ENCODE measurements at places on chromosomes 4 and X.

DNA sequence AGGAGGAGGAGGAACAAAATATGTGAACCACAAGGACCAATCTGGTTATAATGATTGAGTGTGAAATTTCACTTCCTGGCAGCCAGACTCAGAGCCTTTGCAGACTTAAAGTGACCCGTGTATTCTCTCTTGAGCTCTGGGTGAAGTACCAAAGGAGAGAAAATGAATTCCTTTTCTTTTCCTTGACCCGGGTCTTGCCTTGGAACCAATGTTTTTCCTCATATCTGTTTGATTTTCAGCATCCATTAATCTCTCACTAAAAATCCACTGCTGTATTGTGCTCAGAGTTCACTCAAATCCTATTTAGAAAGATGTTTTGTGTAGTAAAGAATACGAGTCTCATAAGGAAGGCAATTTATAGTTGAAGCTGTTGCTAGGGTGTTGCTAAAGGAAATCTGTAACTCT is 78.3 kb upstream of the C1QTNF7 start:
- DNase-seq: no peak

DNA sequence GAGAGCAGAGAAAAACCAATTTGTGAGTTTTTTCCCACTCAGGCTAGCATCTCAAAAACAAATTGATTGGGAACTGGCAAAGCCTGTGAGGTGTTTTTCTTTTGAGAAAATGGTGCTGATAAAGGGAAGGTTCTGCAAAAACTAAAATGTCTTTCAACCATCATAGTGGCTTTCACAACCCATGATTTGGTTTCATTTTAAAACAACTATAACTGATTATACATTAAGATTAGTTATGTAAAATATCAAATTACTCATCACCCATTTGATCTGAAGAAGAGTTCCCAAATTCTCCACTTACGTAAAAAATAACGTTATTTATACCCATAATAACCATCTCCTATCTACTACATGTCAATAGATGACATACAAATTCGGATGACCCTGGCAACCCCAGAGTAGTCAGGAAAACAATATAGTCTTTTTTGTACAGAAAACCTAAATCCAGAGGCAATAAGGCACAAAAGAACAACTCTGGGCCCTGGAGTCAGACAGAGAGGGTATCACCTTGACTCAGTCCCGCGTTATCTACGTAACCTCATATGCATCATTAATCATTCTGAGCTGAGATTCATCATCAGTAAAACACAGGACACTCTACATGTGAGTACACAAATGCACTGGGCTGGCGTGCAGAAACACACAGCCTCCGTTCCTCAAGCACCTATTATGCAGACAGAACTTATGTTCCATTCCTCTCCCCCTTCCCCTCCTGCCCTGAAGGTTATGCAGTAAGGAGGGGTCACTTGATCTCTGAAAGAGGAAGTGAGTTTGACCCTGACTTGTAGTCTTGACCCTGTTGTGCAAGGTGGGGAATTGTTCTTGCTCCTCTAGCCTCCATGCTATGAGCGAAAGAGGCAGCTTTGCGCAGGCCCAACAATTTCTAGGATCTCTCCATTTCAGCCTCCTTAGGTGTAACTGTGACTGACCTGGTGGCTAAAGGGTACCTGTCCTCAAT is 82.2 kb downstream of the SLC9A7 start:
- no peak for DNase-seq

DNA sequence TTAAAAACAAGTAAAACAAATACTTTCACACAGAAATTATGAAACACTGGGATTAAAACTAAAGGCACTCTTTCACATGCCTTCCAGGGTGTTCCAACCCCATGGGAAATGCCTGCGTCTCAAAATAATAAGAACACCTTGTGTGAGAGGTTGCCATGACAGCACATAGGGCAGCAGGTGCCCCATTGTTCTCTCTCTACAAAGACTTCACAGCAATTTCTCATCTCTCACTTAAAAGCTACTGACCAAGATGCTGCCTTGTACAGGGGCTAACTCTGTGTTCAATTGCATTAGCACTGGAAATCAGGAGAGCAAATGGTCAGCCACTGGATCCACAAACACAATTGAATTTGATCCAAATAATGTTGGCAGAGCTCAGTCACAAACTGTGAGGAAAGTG is 102.5 kb upstream of the GALNTL6 start:
- DNase-seq: no peak

- DNase-seq: no peak
Measured at GRCh38 chrX:2500803-2501558, at the start of the genes DHRSX and ZBED1. DHRSX (minus strand) TSS chrX:2500976; CDS start chrX:2500925, 51 bp downstream. ZBED1 (minus strand) TSS chrX:2500976; CDS start chrX:2490719, 10,257 bp downstream.

- no peak for DNase-seq
Measured at GRCh38 chr4:54930226-54930625, 195.2 kb downstream of the KDR start.

DNA sequence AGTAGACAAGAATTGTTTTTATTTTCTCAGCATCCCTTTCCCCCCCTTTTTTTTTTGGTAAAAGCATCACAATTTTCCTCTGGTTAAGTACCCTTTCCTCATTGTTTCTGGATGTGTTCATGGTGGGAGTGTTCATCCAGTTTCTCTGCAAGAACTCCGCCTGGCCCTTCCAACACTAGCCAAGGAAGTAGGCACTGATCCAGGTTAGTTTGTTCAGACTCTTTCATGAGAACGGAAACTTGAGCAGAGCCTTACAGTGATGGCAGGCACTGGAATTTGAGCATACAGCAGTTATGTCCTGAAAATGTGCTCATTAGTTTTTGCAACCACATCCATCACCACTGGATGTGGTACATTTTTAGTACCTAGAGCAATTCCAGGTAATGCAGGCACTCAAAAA is 336.1 kb upstream of the BOD1L1 start:
- DNase-seq: no peak

DNA sequence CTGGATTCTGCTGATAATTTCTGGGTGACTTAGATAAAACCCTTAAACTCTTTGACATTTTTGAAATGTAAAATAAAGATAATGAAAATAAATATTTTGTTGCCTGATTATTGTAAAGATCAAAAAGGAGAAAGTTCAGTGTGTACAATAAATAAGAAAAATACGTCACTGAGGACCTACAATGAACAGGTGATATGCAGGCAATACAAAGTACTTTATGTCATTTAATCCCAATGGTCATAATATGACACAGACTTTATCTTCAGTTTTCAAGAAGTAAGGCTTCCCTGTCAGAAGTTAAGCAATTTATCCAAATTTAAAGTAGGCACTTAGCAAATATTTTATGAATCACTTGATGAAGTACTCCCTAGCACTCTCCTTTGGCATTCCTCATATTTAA is 532.8 kb downstream of the GBA3 start:
- no peak for DNase-seq

DNA sequence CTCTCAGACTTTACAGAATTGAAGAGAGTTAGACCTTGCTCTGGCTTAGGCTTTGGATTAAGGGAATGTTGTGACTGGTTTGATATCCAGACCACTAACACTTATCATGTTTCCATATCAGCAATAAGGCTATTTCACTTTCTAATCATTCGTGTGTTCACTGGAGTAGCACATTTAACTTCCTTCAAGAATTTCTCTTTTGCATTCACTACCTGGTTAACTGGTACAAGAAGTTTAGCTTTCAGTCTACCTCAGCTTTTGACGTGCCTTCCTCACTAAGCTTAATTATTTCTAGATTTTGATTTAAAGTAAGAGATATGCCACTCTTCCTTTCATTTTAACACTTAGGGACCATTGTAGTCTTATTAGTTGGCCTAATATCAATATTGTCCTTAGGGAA is 62.6 kb downstream of the CASP6 start:
- DNase-seq: no peak

DNA sequence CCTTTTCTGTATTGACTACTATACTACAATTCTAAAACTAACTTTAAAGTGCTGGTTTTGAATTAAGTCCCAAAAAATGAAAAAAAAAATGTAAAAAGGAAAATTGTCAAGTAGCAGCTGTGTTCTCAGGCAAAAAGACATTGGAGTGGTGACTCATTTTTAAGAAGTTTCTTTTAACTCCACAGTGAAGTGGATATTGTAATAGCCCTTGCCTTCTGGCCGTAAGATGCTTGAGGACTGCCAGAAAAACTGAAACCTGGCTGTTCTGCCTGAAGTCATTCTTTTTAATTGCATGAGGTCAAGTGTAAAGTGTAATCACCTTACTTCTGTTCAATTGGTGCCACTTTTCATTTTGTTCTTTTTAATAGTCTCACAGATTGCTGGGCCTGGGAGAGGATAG is 28.9 kb downstream of the SPANXD start:
- no peak for DNase-seq

GRCh38 chr4:86613734-86614133 is 19.6 kb downstream of the PTPN13 start:
- no peak for DNase-seq

GRCh38 chr4:54784161-54784671 is 126.5 kb downstream of the KIT start:
- no peak for DNase-seq

GRCh38 chrX:56319165-56319564 is 87.0 kb downstream of the KLF8 start:
- DNase-seq: no peak

DNA sequence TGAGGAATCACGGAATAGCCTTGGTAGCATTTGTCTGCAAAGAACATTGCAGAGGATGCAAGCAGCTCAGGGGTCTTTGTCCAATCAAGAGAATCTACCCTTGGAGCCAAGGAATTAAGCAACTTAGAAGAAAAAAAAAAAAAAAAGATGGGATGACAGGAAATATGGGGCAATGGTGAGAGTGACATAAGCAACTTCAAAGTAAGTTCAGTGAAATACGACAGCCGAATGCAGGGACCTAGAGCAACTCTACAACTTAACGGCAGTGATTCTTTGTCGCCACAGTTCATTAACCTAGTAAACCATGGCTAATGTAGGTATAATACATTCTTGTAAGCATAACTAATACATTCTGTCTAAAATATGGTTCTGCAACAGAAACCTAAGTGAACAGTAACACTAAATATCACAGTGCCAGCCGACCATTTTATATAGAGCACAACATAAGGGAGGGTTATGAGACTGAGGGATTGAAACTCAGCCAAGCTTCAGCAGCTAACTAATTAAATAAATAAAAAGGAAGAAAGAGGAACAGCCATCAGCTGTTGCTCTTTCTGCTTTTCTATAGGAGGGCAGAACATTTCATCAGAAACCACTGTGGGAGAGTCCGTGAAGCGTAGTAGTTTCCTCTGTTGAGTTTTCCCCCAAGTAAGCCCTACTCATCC is 74.7 kb downstream of the PPARGC1A start:
- no peak for DNase-seq

Data from activated CD4-positive, alpha-beta T cell treated with anti-CD3 and anti-CD28 coated beads for 1 hour (primary cell).